ENCODE measurements at places on chromosomes 11 and 22.

DNA sequence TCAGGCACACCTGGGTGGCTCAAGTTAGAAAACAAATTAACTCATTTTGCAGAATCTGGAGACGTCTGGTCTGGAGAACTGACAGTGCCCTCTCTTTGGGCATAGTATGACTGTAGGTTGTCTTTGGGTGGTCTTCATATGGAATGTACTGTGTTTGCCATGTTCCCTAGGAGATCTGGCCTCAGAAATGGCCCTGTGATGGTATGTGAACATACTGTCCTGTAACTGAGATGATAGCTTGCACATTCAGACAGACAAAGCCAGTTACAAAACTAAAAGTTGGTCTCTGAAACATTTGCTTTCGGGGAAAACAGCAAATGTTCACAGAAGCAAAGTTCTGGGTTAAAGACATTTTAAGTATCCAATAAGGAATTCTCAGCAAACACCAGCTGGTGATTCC lies 29.7 kb downstream of the CD44 start:
- no peak for DNase-seq

DNA sequence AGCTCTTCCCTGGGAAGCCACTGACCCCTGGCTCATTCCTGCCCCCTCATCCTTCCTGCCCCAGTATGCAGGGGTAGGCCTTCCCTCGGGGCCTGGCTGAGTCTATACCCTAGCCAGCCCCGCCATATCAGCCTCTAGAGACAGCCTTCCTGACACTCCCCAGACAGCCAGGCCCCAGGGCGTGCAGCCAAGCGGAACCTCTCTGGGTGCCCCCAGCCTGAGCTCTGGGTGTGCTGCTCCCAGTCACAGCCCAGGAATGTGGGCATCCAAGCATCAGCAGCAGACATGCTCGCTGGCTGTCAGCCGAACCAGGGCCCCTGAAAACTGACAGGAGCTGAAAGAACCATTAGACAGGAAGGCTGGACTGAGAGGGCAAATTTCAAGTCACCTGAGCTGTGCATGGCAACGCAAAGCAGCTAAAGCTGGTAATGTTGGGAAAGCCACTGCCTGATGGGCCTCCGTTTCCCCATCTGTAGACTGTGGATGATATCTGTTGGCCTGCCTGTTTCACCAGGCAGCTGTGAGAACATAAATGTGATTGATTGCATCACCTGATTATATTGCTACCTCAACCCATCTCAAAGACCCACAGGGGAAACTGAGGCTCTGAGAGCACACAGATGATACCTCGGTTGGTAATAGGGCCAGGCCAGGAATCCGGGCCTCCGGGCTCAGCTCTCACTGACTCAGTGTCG lies 93.2 kb downstream of the LRRC32 start:
- no peak for DNase-seq

DNA sequence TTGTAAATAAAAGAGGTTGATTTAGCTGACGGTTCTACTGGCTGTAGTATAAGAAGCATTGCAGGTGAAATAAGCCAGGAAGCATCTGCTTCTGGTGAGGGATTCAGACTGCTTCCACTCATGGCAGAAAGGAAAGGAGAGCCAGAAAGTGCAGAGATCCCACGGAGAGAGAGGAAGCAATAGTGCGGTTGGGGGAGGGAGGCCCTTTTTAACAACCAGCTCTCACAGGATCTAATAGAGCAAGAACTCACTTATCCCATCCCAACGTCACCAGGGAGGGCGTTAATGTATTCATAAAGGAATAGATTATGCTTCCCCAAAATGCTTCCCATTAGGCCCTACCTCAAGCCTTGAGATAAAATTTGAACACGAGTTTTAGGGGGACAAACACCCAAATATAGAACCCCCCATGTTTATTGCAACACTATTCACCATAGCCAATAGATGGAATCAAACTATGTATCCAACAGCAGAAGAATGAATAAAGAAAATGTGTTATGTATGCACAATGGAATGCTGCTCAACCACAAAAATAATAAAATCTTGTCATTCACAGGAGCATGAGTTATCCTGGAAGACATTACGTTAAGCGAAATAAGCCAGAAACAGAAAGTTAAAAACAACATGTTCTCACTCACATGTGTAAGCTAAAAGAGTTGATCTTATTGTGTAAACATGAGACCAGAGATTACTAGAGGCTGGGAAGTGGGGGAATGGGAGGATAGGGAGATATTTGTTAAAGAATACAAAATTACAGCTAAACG lies 908.3 kb upstream of the ANO3 start:
- DNase-seq, result no peak

GRCh38 chr22:36124666-36125065 lies 35.9 kb downstream of the APOL3 start:
- no peak for DNase-seq

GRCh38 chr11:3010004-3010403 lies 17.9 kb upstream of the NAP1L4 start:
- DNase-seq, result no peak

- no peak for DNase-seq
Observed at GRCh38 chr11:118194835-118195627, 18.6 kb upstream of the SCN2B start.

- DNase-seq, result no peak
Observed at GRCh38 chr11:58285483-58286040, 17.5 kb upstream of the OR10W1 start.

DNA sequence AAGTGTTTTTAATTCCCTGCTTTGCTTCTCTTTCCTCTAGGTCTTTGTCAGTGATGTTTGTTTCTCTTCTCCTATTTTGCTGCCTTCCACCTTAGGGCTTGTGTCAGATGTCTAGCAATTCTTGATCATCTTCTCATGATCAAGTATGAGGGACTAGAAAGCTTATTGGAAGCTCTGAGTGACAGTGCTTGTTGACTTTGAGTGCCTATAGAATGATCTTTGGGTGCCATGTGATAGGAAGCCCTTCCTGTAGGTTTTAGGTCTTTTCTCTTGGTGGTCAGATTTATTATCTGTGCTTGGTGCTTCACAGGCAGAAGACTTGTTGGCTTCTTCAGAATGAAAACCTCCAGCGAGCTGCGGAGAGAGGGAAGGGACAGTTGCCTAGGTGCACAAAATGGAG lies 43.1 kb downstream of the BSX start:
- no peak for DNase-seq

GRCh38 chr11:19676475-19677380 lies 35.9 kb upstream of the NAV2 start:
- DNase-seq, result no peak

GRCh38 chr22:29481265-29482000 lies 1.4 kb downstream of the NEFH start:
- DNase-seq, result no peak
